Upper lobe of left lung (tissue), 6 donors: ENCODE measurements at places on chromosomes 11 and 22. TPM values are rescaled to one million over a fixed set of nuclear protein-coding genes. Genes with fewer than 3 reads are reported as not detected.

- no peaks in the 10 kb centered on the region for H3K4me1 ChIP-seq
- H3K27me3 ChIP-seq: no peaks in the 10 kb centered on the region
- H3K27ac ChIP-seq: no peak overlapping the region
- H3K36me3 ChIP-seq: no peaks in the 10 kb centered on the region
- H3K4me3 ChIP-seq: no peak overlapping the region
- DNase-seq: no peak
These were observed 10.3 kb upstream of the GAS2 start for GRCh38 chr11:22656130-22656529.

DNA sequence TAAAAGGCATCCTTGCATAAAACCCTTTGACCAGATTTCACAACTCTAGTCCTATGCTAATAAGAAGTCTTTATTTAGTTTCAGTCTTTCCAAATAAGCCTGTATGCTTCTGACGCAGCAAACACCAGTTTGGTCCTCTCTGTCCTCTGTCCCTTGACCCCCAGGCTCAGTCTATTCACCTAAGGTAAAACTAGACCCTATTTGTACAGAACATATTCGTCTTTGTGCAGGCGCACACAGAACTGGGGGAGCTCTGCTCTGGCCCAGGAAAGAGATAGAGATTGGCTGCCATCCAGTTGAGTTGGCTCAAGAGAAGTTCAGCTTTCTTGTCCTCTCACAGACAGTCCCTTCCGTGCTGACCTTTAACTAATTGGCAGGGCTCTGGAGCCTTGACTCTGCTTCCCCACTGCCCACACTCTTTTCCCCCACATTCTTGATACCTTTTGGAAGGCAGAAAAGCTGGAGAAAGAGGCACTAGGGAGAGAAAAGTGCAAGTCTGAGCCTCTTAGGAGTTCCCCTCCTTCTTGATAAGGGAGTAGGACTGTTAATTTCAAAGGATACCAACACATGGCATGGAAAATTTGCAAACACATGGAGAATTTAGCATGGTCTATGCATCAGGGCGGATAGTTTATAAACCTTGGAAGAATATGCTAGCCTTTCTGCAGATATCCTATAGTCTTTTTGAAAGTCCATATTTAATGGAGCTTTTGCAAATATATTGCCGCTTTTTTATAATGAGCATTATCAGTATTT, 21.2 kb upstream of the PSMA1 start:
- peaks cover 44% of the 10 kb centered on the region for H3K4me1 ChIP-seq
- DNase-seq: no peak
- no peaks in the 10 kb centered on the region for H3K36me3 ChIP-seq
- no peak overlapping the region for H3K4me3 ChIP-seq
- peak overlapping the region; percentile 74 for H3K27ac ChIP-seq
- H3K27me3 ChIP-seq: no peaks in the 10 kb centered on the region

The PGA5 gene
- total RNA-seq: not detected

The DENND6B gene
- total RNA-seq: 12.6 TPM
